ENCODE measurements at places on chromosomes 1 and 21. TPM values are rescaled to one million over a fixed set of nuclear protein-coding genes. Genes with fewer than 3 reads are reported as not detected.

The ADGRB2 gene
- 7.7 TPM for polyA plus RNA-seq

The RAB7B gene
- polyA plus RNA-seq: 22.6 TPM

The PER3 gene
- 2.0 TPM for polyA plus RNA-seq

The CFAP410 gene
- polyA plus RNA-seq: 33.6 TPM

The PCP4L1 gene
- polyA plus RNA-seq: 1.7 TPM

The STIL gene
- polyA plus RNA-seq: 2.5 TPM

The DENND2D gene
- 14.3 TPM for polyA plus RNA-seq

The IL22RA1 gene
- 3.5 TPM for polyA plus RNA-seq

The OR2T2 gene
- not detected for polyA plus RNA-seq

The ZFP69 gene
- 1.4 TPM for polyA plus RNA-seq

The GJB3 gene
- 2.0 TPM for polyA plus RNA-seq

The LRRC71 gene
- not detected for polyA plus RNA-seq

The TAS1R1 gene
- not detected for polyA plus RNA-seq

The MCOLN2 gene
- 1.2 TPM for polyA plus RNA-seq

The PCP4 gene
- 6.0 TPM for polyA plus RNA-seq

The SLC5A9 gene
- polyA plus RNA-seq: 26.5 TPM

The PLCH2 gene
- 3.4 TPM for polyA plus RNA-seq

The TFAP2E gene
- polyA plus RNA-seq: not detected

The NGF gene
- 0.60 TPM for polyA plus RNA-seq

The KRTAP19-1 gene
- not detected for polyA plus RNA-seq

The RBP7 gene
- 0.61 TPM for polyA plus RNA-seq

The ERICH3 gene
- polyA plus RNA-seq: not detected

The TRIM67 gene
- not detected for polyA plus RNA-seq

The ZNF362 gene
- 54.3 TPM for polyA plus RNA-seq

The VAMP4 gene
- 9.5 TPM for polyA plus RNA-seq

The RNPC3 gene
- 22.2 TPM for polyA plus RNA-seq

The ZNF697 gene
- 0.58 TPM for polyA plus RNA-seq

The FNDC10 gene
- polyA plus RNA-seq: 6.0 TPM

The KRTAP21-2 gene
- polyA plus RNA-seq: not detected

The SLC35E2B gene
- polyA plus RNA-seq: 29.2 TPM

The LCE4A gene
- polyA plus RNA-seq: not detected

The CRYAA gene
- polyA plus RNA-seq: not detected

The SLAMF7 gene
- not detected for polyA plus RNA-seq

The PRKCZ gene
- 52.5 TPM for polyA plus RNA-seq

The KRTAP21-1 gene
- not detected for polyA plus RNA-seq

The TSPAN1 gene
- polyA plus RNA-seq: 69.8 TPM

The CD55 gene
- polyA plus RNA-seq: 72.4 TPM

The LCE1D gene
- not detected for polyA plus RNA-seq

The TMEM61 gene
- polyA plus RNA-seq: 0.22 TPM

The KRTAP19-8 gene
- not detected for polyA plus RNA-seq

The EGLN1 gene
- polyA plus RNA-seq: 20.5 TPM

The GJB4 gene
- 1.3 TPM for polyA plus RNA-seq

The TEKT2 gene
- polyA plus RNA-seq: 0.16 TPM

The KIAA1614 gene
- polyA plus RNA-seq: 2.9 TPM

The IL6R gene
- polyA plus RNA-seq: 39.2 TPM

The FCRLA gene
- 0.31 TPM for polyA plus RNA-seq

The SH2D1B gene
- polyA plus RNA-seq: not detected

All from hepatocyte (in vitro differentiated cells).